ENCODE measurements at places on chromosomes 13 and 19. TPM values are rescaled to one million over a fixed set of nuclear protein-coding genes. Genes with fewer than 3 reads are reported as not detected.

DNA sequence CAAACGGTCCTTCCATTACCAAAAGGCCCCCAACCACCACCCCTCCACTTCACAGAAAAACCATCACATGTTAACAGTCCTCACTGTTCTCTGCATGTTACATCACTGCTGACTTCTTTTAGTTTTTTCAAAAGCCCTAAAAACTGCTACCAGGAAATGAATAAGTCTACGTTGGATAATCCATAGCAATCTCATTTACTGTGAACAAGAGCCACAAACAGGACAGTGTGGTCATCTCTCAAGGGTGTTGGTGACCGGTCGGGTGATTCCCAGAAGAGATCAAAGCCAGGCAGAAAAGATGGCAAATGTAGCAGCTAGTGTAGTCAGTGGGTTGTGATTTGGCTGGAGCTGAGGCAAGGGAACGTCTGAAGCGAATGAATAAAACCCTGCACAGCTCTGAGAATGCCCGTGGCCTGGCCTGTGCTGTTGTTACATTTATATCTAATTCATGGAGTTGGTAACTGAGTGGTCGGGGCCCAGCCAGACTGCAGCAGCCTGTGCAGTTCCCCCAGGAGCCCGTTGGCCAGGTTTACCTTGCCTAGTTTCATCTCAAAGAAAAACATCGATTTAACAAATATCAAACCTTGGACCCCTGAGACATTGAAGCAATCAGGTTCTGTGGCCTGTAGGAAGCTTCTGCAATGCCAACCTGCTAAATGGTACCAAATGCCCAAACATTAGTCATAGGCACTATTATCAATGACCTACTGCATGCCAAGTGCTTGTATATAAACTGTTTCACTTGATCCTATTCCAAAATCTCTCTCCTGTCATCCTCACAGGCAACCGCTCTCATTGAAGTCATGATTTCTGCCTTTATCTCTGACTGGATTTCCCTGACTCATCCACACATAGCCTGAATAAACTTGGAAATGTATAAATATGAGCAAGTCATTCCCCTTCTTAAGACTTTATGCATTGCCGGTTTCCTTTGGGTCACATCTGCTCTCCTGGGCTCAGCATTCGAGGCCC, 153.8 kb upstream of the SERP2 start:
- no peak for DNase-seq
- H3K4me3 ChIP-seq, result no peak overlapping the region
- no peaks in the 10 kb centered on the region for H3K36me3 ChIP-seq
- no peaks in the 10 kb centered on the region for H3K27me3 ChIP-seq

DNA sequence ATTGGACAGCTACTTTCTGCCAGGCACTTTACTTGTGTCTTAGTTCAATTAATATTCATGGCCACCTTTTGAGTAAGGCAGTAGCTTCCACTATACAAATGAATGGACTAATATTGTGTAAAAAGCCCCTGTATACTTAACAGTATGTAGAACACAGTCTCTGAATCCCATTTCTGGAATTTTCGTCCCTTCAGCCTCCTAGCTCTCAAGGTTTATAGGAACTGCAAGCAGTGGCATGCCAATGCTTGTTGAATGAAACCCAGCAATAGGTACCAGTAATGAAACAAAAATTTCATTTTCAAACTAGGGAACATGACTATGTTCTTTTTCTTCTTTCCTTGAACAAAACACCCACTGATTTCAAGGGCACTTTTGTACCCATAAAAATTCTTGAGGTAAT, 361.6 kb downstream of the TDRD3 start:
- no peaks in the 10 kb centered on the region for H3K36me3 ChIP-seq
- H3K4me1 ChIP-seq, result no peaks in the 10 kb centered on the region
- no peak for DNase-seq
- H3K27me3 ChIP-seq, result no peaks in the 10 kb centered on the region
- no peak overlapping the region for H3K27ac ChIP-seq
- H3K4me3 ChIP-seq, result no peak overlapping the region

Gene GNG7
- 1.2 TPM for polyA plus RNA-seq

Gene THSD8
- not detected for polyA plus RNA-seq

Measured in CD14-positive monocyte (primary cell).